ENCODE measurements at places on chromosomes 1 and 21.

GRCh38 chr1:157047062-157047410, 1.5 kb upstream of the ARHGEF11 start:
- no peak for DNase-seq

GRCh38 chr1:151070474-151071276, at the start of gene GABPB2:
GABPB2 (plus strand) TSS chr1:151070761; CDS start chr1:151088190, 17,429 bp downstream.
- DNase-seq = peak; percentile 93

GRCh38 chr1:179017383-179018326, 8.0 kb upstream of the FAM20B start:
- DNase-seq = no peak

GRCh38 chr1:102733491-102734236, 374.7 kb downstream of the COL11A1 start:
- DNase-seq = no peak

DNA sequence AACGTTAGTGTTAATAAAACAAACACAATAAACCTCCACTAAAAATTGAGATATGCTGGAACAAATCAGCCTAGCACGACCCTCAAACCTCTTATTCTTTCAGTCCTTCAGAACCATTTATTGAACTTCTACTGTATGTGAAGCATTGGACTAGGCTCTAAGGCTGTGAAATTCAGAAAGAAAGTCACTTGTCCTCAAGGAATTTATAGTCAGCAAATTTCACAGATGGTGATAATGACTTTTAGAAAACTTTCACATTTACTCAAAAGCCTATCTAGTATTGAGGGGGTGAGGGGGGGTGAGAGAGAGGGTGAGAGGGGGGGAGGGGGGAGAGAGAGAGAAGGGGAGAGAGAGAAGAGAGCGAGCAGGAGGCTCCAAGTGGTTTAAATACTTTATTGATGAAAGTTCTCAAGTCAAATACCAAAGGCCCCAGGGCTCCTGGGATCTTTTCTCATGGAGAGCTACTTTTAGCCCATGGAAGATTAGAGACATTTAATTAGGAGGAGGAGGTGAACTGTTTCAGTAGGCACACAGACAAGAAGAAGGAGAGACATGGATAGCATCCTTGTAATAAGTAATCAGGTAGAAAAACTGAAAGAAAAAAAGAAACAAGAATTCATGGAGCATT, 66.3 kb upstream of the SSX2IP start:
- DNase-seq = no peak

GRCh38 chr1:20426371-20426770, 59.6 kb downstream of the CAMK2N1 start:
- DNase-seq = no peak

GRCh38 chr1:202038688-202039346, 28.4 kb downstream of the ELF3 start:
- DNase-seq = no peak
